ENCODE measurements at places on chromosomes 7 and 10. TPM values are rescaled to one million over a fixed set of nuclear protein-coding genes. Genes with fewer than 3 reads are reported as not detected.

SLC18A3 gene
- total RNA-seq, result not detected

GRCh38 chr10:123404357-123404756 is 250.2 kb downstream of the BUB3 start:
- no peak overlapping the region for H3K27ac ChIP-seq
- no peaks in the 10 kb centered on the region for H3K36me3 ChIP-seq
- no peak overlapping the region for H3K4me3 ChIP-seq
- peaks cover 2% of the 10 kb centered on the region for H3K27me3 ChIP-seq
- no peak for DNase-seq

GRCh38 chr10:21452203-21452602 is 73.3 kb downstream of the SKIDA1 start:
- no peak for DNase-seq
- no peak overlapping the region for H3K4me3 ChIP-seq
- no peak overlapping the region for H3K27ac ChIP-seq
- no peaks in the 10 kb centered on the region for H3K4me1 ChIP-seq
- H3K27me3 ChIP-seq, result peaks cover 7% of the 10 kb centered on the region
- no peaks in the 10 kb centered on the region for H3K36me3 ChIP-seq

GRCh38 chr7:50463035-50463434 is 12.9 kb upstream of the FIGNL1 start:
- H3K27me3 ChIP-seq, result peaks cover 7% of the 10 kb centered on the region
- no peak overlapping the region for H3K4me3 ChIP-seq
- peaks cover 8% of the 10 kb centered on the region for H3K4me1 ChIP-seq
- no peaks in the 10 kb centered on the region for H3K36me3 ChIP-seq

DNA sequence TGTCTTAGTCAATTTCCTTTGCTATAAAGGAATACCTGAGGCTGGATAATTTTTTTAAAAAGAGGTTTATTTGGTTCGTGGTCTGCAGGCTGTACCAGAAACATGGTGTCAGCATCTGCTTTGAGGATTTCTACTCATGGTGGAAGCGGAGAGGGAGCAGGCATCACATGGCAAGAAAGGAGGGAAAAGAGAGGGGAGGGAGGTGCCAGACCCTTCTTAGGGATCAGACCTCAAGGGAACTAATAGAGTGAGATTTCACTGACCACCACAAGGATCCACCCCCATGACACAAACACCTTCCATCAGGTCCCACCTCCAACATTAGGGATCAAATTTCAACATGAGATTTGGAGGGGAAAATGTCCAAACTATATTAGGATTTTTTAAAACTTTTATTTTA is 27.0 kb upstream of the AKR1B10 start:
- no peaks in the 10 kb centered on the region for H3K4me1 ChIP-seq
- H3K36me3 ChIP-seq, result no peaks in the 10 kb centered on the region
- H3K27me3 ChIP-seq, result peaks cover 14% of the 10 kb centered on the region
- H3K27ac ChIP-seq, result no peak overlapping the region
- no peak overlapping the region for H3K4me3 ChIP-seq
- no peak for DNase-seq

DNA sequence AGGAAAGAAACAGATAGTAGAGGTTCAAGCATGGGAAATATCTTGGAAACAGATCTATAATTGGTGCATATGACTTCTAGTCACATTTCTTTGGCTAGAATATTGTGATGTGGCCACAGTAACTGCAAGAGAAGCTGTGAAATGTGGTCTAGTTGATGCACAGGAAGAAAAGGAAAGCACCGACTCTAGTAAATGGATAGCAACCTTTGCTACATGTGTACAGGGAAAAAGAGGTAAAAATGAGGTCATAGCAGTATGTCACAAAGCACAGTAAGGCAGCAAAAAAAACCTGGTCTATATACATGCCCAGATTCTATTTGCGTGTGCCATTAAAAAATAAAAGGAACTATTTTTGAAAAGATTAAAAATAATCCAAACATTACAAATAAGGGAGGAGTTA is 102.6 kb upstream of the LRRN3 start:
- no peak overlapping the region for H3K27ac ChIP-seq
- H3K27me3 ChIP-seq, result no peaks in the 10 kb centered on the region
- H3K4me1 ChIP-seq, result peaks cover 10% of the 10 kb centered on the region
- DNase-seq, result no peak
- no peaks in the 10 kb centered on the region for H3K36me3 ChIP-seq

GRCh38 chr10:4254101-4254994 is 469.3 kb upstream of the KLF6 start:
- no peaks in the 10 kb centered on the region for H3K4me1 ChIP-seq
- no peaks in the 10 kb centered on the region for H3K27me3 ChIP-seq
- DNase-seq, result no peak
- no peak overlapping the region for H3K27ac ChIP-seq
- H3K36me3 ChIP-seq, result no peaks in the 10 kb centered on the region
- H3K4me3 ChIP-seq, result no peak overlapping the region

GRCh38 chr10:66723608-66724400 is 202.0 kb upstream of the LRRTM3 start:
- no peak overlapping the region for H3K4me3 ChIP-seq
- no peak for DNase-seq
- no peaks in the 10 kb centered on the region for H3K36me3 ChIP-seq
- H3K27me3 ChIP-seq, result no peaks in the 10 kb centered on the region

LLCFC1 gene
- total RNA-seq, result not detected

COL26A1 gene
- not detected for total RNA-seq

DNA sequence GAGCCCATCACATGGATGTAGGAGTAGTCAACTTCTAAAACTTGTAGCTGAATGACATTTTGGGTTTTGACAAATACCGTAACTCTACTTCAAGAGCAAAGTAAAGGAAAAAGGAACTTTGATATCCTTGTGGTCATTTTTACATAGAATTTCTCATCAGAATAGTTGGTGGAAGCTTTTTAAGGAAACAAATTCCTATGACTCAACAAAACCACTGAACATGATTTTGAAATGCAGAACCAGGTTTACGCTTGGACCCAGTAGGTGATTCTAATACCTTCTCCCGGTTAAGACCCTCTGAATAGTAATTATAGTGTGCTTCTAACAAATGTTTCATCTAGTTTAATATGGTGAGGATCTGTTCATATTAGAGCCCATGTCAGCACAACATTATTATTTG is 307.8 kb downstream of the GPR37 start:
- H3K4me3 ChIP-seq, result no peak overlapping the region
- H3K36me3 ChIP-seq, result no peaks in the 10 kb centered on the region
- no peaks in the 10 kb centered on the region for H3K27me3 ChIP-seq

- no peaks in the 10 kb centered on the region for H3K27me3 ChIP-seq
- no peak overlapping the region for H3K4me3 ChIP-seq
- DNase-seq, result no peak
- no peak overlapping the region for H3K27ac ChIP-seq
- no peaks in the 10 kb centered on the region for H3K4me1 ChIP-seq
These were observed 147.1 kb downstream of the SLC25A13 start for GRCh38 chr7:96174812-96175211.

DNA sequence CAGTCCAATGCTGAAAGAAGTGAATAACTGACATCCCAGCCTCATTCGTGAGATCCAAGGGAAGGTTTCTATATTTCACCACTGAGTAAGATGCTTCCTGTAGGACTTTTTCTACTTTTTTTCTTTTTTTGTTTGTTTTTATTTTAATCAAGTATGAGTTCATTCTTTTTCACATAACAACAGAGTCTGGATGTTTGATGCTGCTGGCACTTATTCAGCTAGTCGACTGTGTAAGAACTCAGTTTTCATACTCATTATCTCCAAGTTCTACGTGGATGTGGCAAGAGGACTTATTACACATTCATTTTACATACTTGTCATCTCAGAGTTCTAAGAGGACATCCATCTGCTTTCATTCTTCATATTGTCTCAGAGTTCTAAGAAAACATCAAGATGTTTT is 86.9 kb downstream of the CPXM2 start:
- no peak for DNase-seq
- H3K4me3 ChIP-seq, result no peak overlapping the region
- no peak overlapping the region for H3K27ac ChIP-seq
- peaks cover 9% of the 10 kb centered on the region for H3K27me3 ChIP-seq
- no peaks in the 10 kb centered on the region for H3K4me1 ChIP-seq

PRPS1L1 gene
- total RNA-seq, result not detected
